ENCODE measurements at places on chromosomes 13 and 19.

- no peak for DNase-seq
Measured at GRCh38 chr13:113796211-113796963, 37.4 kb downstream of the TMEM255B start.

- DNase-seq, result peak; percentile 40
Measured at GRCh38 chr13:77832339-77833100, 86.1 kb downstream of the EDNRB start.

DNA sequence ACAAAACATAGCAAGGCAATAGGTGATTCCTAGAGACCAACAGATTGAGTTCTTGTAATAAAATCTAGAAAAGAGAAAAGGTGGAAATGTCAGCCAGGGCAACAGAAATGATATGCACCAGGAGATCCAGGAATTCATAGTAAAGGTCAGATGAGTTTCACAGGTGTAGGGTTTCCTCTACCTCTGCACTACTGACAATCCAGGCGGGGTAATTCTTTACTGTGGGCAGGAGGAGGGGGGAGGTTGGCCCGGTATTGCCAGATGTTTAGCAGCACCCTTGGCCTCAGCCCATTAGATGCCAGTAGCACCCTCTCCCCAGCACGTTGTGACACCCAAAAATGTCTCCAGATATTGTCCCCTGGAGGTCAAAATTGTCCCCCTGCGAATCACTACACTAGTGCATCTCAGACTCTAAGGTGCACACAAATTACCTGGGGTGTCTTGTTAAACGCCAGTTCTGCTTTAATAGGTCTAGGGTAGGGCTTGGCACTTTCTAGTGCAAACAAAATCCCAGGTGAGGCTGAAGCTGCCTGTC lies 3.5 kb upstream of the UBAC2 start:
- DNase-seq, result no peak

GRCh38 chr13:113186061-113186900 lies 22.2 kb downstream of the PCID2 start:
- no peak for DNase-seq

- no peak for DNase-seq
Measured at GRCh38 chr13:76720821-76721220, 165.4 kb downstream of the KCTD12 start.

- DNase-seq, result no peak
Measured at GRCh38 chr13:46846726-46847125, 49.8 kb upstream of the ESD start.

GRCh38 chr13:110662777-110663443 lies 43.0 kb downstream of the CARS2 start:
- DNase-seq, result no peak

GRCh38 chr19:16330806-16331690 lies 6.4 kb downstream of the KLF2 start:
- no peak for DNase-seq

- no peak for DNase-seq
Measured at GRCh38 chr19:51765086-51765485, 4.1 kb downstream of the FPR2 start.

- DNase-seq, result no peak
Measured at GRCh38 chr13:28031896-28032288, 43.4 kb upstream of the URAD start.

GRCh38 chr13:29384466-29384865 lies 211.0 kb downstream of the SLC7A1 start:
- DNase-seq, result no peak
